ENCODE measurements at places on chromosomes 4 and X. TPM values are rescaled to one million over a fixed set of nuclear protein-coding genes. Genes with fewer than 3 reads are reported as not detected.

- DNase-seq: no peak
These were observed 20.9 kb upstream of the USP27X start for GRCh38 chrX:49858341-49858740.

- DNase-seq: no peak
These were observed 1452.6 kb downstream of the PCDH7 start for GRCh38 chr4:32172761-32173160.

DUSP21 gene
- total RNA-seq: not detected

PPP2R2C gene
- under 0.01 TPM for total RNA-seq

- no peak for DNase-seq
These were observed 137.7 kb upstream of the LIMCH1 start for GRCh38 chr4:41400296-41400695.

LNX1 gene
- 1.6 TPM for total RNA-seq

DNA sequence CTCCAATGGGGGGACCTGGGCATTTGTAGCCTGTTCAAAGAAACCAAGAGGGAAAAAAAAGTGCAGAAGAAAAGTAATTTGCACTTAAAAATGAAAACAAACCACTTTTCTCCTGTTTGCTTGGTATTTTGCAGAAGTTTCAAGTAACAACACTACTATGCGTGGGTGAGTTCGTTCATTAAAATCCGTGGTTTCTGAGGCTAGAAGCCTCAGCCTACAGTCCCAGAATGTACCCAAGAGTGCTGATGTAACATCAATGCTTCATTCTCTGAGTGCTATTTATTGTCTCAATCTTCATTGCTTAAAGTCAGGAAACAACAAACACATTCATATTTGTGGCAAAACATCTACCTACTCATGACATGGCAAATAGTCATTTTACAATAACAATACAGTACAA is 29.2 kb downstream of the LGI2 start:
- DNase-seq: no peak

FRAS1 gene
- under 0.01 TPM for total RNA-seq

DNA sequence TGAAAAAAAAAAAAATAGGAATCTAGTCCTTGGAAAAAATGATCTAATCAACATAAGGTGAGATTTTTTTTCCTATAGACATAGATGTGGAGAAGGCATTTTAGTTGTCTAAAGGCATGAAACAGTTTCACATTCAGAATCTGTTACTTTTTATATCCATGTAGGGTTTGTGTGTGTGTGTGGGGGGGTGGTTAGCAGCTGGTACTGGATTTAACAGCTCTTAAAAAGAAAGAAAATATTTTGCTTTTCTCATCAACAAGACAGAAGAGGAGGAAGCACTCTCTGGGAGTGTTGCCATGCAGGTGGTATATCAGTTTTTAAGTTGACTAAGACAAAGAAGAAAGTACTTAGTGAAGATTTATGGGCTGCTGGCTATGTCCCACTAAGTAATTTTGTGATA is 122.3 kb downstream of the VCX3B start:
- no peak for DNase-seq

XPNPEP2 gene
- total RNA-seq: 0.27 TPM

GRCh38 chrX:74422576-74423288 is 1.4 kb downstream of the SLC16A2 start:
- peak; percentile 31 for DNase-seq

DNA sequence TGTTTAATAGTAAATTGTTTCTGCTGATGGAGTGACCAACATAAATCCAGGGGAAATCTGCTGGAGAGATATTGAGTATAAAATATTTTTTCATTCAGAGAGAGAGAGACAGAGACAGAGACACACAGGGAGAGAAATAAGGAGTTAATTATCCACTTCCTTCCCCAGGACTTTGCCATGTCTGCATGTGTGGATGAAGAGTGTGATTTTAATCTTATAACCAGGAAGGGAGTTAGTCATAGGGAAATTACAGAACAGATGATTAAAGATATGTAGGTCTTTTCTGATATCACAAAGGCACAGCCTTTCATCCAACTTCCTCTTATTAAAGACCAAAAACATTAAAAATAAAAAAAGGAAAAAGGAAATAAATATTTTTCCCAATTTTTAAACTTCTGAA is 526.3 kb downstream of the SPRY1 start:
- peak; percentile 42 for DNase-seq

DNA sequence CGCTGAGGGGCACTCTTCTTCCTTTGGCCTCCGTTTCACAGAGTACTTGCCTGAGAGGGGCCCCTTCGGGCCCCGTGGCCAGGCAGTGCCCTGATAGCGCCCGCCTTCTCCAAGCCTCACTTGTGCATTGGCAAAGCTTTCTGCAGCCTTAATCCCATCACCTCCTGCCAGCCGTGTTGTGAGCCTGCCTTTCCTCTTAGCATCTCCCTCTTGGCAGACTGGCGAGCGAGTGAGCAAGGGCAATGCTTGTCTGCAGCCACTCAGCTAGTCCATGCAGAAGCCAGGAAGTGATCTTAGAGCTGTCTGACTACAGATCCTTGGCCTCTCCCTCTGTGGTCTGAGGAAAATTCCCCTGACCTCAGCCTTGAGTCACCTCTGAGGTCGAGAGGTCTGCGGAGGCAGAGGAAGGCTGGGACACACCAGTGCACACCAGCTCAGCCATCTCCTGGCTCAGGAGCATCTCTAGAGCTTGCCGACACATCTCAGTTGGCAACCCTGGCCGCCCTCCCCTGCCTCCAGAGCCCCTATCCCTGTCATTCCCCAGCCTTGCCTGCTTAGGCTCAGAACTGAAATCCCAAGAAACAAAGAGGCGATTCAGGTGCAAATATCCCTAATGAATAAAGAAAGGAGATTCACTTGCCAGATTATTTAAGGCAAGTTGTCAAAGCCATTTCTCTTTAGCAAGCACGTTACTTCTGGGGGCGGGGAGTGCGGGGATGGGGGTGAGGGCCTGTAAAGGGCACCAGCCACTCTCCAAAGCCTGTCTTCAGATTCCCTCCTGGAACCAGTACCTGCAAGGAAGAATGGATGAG is 143.5 kb upstream of the MAMLD1 start:
- no peak for DNase-seq

TRIM61 gene
- total RNA-seq: 1.1 TPM

GRCh38 chr4:12633053-12633651 is 851.0 kb downstream of the RAB28 start:
- DNase-seq: peak; percentile 30

GRCh38 chr4:35201403-35201802 is 1042.9 kb downstream of the ARAP2 start:
- no peak for DNase-seq

DNA sequence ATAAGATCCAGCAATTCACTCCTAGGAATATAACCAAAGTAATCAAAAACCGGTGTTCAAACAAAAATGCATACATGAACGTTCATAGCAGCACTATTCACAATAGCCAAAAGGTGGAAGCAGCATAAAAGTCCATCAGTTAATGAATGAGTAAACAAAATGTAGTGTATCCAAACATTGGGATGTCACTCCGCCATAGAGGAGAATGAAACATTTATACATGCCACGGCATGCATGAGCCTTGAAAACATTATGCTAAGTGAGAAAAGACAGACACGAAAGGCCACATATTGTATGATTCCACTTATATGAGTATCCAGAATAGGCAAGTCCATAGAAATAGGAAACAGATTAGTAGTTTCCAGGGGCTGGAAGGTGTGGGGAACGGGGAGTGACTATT is 11.0 kb upstream of the PDLIM3 start:
- DNase-seq: no peak

DNA sequence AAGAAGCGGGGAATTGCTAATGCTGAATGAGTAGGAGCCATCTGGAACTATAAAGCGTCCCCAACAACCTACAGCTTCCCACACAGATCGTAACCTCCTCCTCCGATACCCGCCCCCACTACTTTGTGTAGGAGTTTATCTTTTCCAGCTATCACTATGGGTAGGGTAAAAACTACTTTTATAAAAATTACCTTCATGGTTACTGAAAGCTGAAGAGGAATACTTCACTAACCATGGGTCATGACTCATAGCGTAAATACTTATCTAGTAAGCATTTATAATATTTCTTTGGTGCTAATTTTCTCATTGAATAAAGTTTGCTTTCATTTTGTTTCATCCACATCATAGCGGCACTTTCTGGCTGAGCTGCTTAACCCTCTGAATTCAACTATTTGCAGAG is 79.4 kb upstream of the TNIP3 start:
- no peak for DNase-seq

RPS6KA6 gene
- total RNA-seq: 0.54 TPM

GRCh38 chr4:154984148-154984547 is 203.1 kb downstream of the RBM46 start:
- DNase-seq: no peak

DNA sequence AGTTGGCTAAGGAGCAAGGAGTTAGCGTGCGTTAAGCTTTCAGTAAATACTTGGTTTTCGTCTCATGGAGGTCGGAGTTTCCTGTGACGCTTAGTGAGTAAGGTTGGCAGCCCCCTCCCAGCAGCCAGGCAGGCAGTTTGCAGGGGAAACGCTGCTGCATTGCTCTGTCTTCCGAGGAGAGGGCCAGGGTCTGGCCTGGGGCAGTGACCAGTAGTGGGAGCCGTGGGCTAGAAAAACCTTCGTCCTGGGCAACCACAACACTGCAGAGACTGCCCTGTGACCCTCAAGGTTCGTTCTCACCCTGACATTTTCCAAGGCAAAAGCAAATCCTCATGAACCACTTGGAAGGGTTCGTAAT is 432 bp downstream of the TMEM175 start:
- no peak for DNase-seq

DNA sequence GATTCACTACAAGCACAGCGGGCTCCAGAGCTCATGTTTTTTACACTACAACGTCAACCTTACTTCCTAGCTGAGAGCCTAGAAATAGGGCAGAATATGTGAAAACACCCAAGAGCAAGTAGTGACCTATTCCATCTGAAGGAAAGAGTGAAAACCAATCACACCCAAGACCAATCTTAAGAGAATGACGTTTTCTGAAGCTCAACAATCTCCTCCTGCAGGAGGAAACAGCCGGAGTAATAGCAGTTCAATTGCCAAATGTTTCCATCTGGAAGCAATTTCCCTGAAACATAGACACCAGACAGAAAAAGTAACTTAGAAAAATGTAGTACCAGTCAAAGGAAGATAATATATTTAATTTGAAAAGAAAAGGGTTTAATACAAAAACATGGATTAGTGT is 142.4 kb downstream of the ANXA5 start:
- DNase-seq: no peak

- no peak for DNase-seq
These were observed 633.1 kb downstream of the FSTL5 start for GRCh38 chr4:161530710-161531109.

CEP44 gene
- total RNA-seq: 4.3 TPM

GRCh38 chrX:47499293-47499692 is 16.3 kb upstream of the ZNF41 start:
- no peak for DNase-seq

CCDC149 gene
- total RNA-seq: 2.7 TPM

DNA sequence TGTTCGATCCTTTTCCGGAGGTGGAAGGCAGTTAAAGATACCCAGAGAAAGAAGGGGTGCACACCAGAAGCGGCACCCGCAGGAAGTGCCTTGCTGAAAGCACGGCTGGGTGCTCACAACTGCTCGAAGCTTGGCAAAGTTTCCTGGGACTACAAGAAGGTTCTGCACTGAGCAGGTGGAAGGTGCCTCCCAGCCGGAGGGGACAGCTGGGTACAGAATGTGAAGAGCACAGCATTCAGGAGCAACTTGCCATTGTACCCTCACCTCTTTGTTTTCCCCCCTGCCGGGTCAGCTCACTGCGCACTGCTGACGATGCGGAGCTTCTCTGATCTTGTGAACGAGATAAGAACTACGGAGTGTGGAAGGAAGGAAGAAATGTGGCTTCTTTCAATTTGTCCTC is 289.2 kb downstream of the FBXW7 start:
- no peak for DNase-seq

DNA sequence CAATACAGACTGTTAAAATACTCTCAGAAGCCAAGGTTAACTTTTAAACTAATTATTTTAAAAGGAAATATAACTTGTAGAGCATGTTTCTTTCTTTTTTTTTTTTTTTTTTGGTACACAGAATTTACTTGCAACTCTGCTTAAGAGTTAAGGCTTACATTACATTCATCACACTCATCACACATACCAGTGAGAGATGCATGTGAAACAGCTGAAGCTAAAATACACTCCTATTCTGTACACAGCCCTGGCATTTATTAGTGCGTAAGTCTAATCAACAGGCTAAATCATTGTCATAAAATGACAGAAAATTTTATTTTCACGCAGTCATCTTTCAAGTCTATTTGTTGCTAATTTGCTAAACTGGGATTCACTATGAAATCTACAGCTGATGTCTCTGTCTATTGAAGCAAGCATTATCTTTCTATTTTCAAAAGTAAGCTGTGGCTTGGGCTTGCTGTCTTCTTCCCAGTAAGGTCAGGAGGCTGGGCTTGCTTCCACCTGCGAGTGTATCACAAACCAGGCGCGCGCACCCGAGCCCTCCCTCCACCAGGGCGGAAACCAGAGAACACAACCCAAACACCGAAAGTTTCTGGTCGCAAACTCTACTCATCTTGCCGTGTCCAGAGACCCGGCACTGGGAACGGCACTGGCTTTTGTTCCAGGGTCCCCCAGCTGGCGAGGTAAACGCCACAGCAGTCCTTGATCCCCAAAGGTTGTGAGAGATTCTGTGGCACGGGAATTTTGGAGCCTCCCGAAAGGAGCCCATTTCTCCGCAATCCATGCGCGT is 3.9 kb downstream of the MAML3 start:
- peak; percentile 78 for DNase-seq

AMBN gene
- not detected for total RNA-seq

TMEM31 gene
- total RNA-seq: not detected

- DNase-seq: no peak
These were observed 8.4 kb downstream of the NIPAL1 start for GRCh38 chr4:48025005-48025404.

GRCh38 chrX:50888884-50889283 is 21.7 kb upstream of the BMP15 start:
- no peak for DNase-seq

- no peak for DNase-seq
These were observed 2.5 kb downstream of the SLC25A6 start for GRCh38 chrX:1389181-1389992.

FAT1 gene
- total RNA-seq: 0.81 TPM

DNA sequence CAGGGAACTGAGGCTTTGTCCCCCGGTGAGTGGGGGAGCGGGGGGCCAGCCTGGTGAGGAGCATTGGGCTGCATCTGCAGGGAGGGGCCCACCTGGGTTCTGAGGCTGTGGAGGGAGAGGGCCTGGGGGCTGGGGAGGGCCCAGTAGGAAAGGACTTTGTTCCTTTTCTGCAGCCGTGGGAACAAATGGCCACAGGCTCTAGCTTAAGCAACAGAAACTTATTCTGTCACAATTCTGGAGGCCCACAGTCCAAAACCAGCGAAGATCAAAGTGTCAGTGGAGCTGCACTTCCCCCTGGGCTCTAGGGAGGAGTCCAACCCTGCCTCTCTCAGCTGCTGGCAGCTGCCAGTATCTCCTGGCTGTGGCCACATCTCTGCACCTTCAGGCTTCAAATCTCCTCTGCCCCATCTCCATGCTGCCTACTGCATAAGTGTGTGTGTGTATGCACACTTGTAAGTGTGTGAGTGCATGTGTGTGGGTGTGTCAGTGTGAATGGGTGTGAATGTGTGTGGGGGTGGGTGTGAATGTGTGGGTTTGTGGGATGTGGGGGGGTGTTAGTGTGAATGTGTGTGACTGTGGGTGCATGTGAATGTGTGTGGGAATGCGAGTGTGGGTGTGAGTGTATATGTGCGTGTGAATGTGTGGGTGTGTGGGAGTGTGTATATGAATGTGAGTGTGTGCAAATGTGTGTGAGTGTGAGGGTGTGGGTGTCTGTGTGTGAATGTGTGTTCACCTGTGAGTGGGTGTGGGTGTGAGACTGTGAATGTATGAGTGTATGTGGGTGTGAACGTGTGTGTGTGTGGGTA is 204.5 kb upstream of the PSAPL1 start:
- DNase-seq: no peak

TSPAN7 gene
- total RNA-seq: 2.4 TPM

IL21 gene
- total RNA-seq: not detected

- DNase-seq: no peak
These were observed 5.7 kb downstream of the MAGEE1 start for GRCh38 chrX:76433219-76433618.
